ENCODE measurements at places on chromosomes 6 and 20. TPM values are rescaled to one million over a fixed set of nuclear protein-coding genes. Genes with fewer than 3 reads are reported as not detected.

EDN1 gene
- 7.2 TPM for total RNA-seq

FAM209B gene
- 0.38 TPM for total RNA-seq

CRISP2 gene
- total RNA-seq, result not detected

CABLES2 gene
- total RNA-seq, result 3.8 TPM

C6orf15 gene
- total RNA-seq, result not detected

TTI1 gene
- 10.4 TPM for total RNA-seq

NDUFAF4 gene
- total RNA-seq, result 34.9 TPM
